Dorsolateral prefrontal cortex (tissue), 122 donors: ENCODE measurements at places on chromosomes 11 and 22.
A peak's percentile ranks its signal among the peaks of the same experiment; 100 is the strongest.

DNA sequence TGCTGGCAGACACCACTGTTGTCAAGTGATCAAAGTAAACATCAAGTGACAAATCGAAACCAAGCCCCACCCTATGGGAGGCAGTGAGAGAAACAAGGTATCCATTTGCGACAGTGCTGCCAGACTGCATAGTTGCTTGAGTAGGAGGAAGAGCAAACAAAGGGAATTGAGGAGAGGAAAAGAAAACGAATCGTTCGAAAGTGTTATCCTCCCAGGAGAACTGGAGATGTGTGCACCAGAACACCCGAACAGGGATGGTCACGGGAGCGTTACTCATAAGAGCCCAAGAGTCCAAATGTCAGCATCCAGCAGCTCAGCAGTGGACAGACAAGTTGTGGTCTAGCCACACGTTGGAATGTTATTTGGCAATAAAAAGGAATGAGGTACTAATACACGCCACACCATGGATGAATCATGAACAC, 58.4 kb upstream of the NUP50 start:
- no peak for DNase-seq

DNA sequence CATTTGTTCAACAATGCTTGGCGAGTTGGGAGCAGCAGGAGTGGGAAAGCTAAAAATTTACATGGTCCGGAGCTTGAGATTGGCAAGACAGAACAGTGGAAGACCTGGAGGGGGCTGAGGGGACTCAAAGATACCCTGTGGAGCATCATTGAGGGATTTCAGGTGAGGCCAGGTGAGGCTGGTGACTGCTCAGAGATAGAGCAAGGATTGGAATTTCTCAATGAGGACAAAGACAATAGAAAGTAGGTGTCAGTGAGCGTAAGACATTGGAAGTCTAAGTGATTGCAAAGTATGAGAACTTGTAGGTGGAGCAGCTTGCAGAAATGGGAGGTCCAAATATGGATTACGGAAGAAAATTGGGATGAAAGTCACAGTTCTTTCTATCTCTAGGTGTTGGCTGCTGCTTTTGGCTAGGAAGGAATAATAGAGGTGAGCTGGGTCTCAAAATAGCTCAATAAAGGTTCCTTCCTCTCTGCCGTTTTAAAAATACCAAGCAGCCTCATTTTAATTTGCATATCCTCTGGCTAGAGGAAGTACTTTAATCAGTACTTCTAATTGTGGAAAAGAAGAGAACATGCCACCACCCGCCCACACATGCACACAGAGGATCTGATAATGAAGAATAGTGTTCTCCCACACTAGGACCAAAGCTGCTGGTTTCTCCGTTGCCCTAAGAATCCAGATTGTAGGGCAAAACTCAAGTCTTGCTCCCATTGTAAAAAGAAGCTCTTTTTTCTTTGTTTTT, 41.8 kb upstream of the SORL1-AS1 start:
- peak; percentile 65 for DNase-seq

GRCh38 chr11:113202431-113202830, 112.0 kb upstream of the TTC12 start:
- DNase-seq, result no peak

DNA sequence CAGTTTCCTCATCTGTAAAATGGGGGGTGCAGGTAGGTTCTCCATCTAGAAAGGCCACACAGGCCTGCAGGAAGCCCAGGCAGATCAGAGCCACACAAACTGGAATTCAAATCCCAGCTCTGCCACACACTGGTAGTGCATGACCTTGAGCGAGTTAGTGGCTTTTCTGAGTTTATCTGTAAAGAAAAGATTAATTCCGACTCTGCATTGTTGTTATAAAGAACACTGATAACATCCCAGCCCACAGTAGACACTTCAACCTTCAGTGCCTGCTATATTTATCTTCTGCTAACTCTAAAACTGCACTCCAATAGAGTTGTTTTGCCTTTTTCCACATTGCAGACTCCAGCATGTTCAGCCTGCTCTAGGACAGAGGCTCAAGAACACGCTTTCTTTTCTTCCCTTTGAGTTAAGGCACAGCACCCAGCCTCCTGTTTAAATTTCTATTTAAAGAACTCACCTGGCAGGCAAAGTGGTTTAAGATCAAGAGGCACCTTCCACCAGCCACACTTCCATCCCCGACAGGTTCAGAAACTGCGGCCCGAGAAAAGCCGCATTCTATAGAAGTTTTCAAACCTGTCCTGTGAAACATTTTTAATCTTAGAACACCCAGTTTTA, 133.9 kb downstream of the PLEKHA7 start:
- DNase-seq, result no peak

GRCh38 chr11:45622861-45623260, 42.6 kb downstream of the CHST1 start:
- no peak for DNase-seq
